ENCODE measurements at places on chromosomes 7 and 10.

DNA sequence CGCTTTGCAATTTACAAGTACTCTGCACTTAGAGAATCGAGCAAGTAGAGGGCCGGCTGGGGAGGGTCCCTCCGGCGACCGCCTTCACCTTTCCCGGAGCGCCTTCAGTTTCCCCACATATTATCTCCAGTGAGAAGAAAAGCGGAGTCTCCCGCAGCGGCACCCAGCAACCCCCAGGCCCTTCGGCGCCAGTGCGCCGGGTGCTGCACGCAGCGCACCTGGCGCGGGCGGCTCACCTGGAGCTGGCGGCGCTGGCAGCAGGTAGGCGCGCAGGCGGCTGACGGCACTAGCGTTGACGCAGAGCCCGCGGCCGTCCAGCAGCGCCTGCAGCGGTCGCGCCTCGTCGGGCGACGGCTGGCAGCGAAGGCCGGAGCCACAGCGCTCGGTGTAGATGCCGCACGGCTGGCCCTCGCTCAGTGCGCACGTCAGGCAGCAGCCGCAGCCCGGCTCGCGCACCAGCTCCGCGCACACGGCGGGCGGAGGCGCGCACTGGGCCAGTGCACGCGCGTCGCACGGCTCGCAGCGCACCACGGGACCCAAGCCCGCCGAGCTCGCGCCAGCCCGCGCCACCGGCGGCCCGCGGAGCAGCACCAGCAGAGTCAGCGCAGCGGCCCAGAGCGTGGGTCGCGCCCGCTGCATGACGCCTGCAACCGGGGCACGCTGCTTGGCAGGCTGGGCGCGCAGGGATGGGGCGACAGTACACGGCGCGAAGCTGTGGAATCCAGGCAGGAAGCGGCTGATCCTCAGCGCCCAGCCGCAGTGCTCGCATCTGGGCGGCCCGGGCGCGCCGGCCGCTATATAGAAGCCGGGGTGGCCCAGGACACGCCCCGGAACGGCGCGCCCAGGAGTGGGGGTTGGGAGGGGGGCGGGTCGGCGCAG is at the start of gene IGFBP3:
TSS of gene IGFBP3 (minus strand) at position 771 of the 879 bp plus-strand sequence. CDS start at position 639, 132 bp downstream.
- peak within 1 kb of the TSS; percentile 58 for H3K4me3 ChIP-seq
- H3K4me1 ChIP-seq, result peaks cover 26% of the 10 kb centered on the region

- H3K36me3 ChIP-seq, result no peaks in the 10 kb centered on the region
- H3K4me3 ChIP-seq, result no peak overlapping the region
These were observed 22.0 kb upstream of the TM9SF3 start for GRCh38 chr10:96608805-96609204.

- no peaks in the 10 kb centered on the region for H3K4me1 ChIP-seq
- no peaks in the 10 kb centered on the region for H3K36me3 ChIP-seq
- DNase-seq, result no peak
- H3K4me3 ChIP-seq, result no peak overlapping the region
These were observed 457.4 kb downstream of the DNAJB6 start for GRCh38 chr7:157793973-157794745.

DNA sequence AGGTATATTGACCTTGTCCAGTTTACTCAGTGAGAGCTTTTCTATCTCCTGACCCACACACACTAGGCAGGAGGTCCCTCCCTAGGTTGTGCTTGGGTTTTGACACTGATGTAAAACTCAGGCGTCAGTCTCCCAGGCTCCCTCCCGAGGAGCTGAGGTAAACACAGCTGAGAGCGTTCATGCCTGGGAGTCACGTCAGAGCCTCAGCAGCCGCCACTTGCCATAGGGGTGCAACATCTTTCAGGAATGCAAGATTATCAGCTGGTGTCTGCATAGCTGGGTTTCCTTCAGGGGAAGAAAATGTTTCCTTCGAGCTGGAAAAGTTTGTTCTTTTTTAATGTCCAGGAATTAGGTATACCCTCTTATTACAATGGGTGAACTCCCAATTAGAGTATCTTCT is 70.6 kb downstream of the FGFR2 start:
- no peaks in the 10 kb centered on the region for H3K27me3 ChIP-seq
- no peak for DNase-seq
- no peak overlapping the region for H3K27ac ChIP-seq
- H3K4me3 ChIP-seq, result no peak overlapping the region
- no peaks in the 10 kb centered on the region for H3K4me1 ChIP-seq

GRCh38 chr7:22589641-22590201 is 89.7 kb upstream of the STEAP1B start:
- no peaks in the 10 kb centered on the region for H3K36me3 ChIP-seq
- no peaks in the 10 kb centered on the region for H3K27me3 ChIP-seq
- no peaks in the 10 kb centered on the region for H3K4me1 ChIP-seq
- DNase-seq, result no peak

DNA sequence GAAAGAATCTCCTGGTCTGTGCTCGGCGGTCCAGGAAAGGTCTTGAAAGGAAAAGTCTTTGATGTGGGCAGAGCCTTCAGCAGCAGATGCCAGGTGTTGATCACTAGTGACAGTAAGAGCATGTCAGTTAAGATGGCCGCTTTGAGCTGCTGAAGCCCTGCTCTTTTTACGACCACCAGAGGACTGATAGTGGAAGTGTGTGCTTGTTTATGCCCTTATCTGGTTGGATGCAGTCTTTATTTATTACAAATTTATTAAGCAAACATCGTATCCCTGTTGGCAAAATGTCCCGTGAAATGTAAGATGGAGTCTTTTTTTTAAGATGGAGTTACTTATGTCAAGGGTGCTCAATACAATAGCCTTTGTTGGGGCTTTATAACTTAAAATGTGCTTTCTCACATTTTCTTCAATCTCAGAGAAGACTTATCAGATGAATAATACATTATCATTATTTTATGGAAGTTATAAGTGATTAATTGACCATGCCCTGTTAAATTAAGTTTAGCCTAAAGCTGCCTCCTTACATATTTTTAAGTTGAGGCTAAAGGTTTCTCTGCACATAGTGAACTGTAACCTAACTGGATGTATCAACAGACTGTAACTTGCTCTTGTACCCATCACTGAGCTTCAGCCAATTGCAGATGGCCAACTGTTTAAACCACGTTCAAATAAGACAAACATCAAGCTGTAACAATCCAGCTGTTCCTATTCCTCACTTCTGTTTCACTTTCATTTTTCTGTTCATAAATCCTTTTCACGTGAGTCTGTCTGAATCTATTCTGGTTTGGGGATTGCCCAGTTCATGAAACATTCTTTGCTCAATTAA is 97.4 kb upstream of the PIK3CG start:
- DNase-seq, result no peak
- H3K27ac ChIP-seq, result peak overlapping the region; percentile 97
- H3K36me3 ChIP-seq, result no peaks in the 10 kb centered on the region
- no peaks in the 10 kb centered on the region for H3K27me3 ChIP-seq
- H3K4me3 ChIP-seq, result no peak overlapping the region

DNA sequence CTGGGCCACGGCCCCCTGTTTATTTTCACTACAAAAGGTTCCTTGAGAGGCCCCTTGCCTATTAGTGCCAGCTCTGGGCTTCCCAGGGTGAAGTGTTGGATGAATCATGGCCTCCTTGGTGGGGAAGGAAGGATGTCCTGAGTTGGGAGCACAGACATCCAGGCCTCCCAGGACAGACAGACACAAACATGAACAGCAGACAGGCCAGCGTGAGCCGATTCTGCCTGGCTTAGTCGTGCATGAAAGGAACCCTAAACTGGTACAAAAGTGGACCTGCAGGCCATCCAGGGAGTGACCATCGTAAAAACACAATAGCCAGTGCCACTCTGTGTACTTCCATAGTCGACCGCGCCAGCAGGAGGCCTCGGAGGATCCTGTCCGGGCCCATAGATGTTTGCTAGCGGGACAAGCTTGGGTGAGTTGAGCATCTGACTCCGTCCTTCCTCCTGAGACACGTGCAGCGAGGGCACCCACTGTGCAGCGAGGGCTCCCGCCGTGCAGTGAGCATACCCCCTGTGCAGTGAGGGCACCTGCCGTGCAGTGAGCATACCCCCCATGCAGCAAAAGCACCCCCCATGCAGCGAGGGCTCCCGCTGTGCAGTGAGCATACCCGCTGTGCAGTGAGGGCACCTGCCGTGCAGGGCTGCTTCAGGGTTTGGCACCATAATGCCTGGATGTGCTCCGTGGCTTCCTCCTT is 51.3 kb upstream of the PRKAR1B start:
- peaks cover 38% of the 10 kb centered on the region for H3K4me1 ChIP-seq
- peaks cover 41% of the 10 kb centered on the region for H3K36me3 ChIP-seq
- peak; percentile 69 for DNase-seq

GRCh38 chr7:48904975-48905374 is 19.4 kb upstream of the CDC14C start:
- H3K4me3 ChIP-seq, result no peak overlapping the region
- H3K27me3 ChIP-seq, result no peaks in the 10 kb centered on the region
- H3K36me3 ChIP-seq, result no peaks in the 10 kb centered on the region
- H3K4me1 ChIP-seq, result no peaks in the 10 kb centered on the region

DNA sequence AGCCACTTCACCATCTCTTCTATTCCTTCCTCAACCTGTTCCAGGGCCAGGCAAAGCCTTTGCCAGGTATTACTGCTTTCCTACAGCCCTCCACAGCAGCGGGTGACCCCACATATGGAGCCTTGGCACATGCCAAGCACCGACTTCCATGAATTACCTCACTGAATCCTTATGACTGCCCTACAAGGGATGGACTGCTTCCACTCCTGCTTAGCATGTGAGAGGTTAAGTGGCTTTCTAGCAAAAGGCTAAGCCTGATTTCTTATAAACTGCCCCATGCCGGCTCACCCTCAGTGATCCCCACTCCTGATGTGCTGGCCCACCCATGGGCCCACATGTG is 44.0 kb upstream of the PDLIM1 start:
- no peak for DNase-seq
- H3K27ac ChIP-seq, result no peak overlapping the region
- H3K36me3 ChIP-seq, result no peaks in the 10 kb centered on the region
- H3K4me1 ChIP-seq, result no peaks in the 10 kb centered on the region

GRCh38 chr7:87231711-87232110 is 12.2 kb upstream of the TMEM243 start:
- H3K36me3 ChIP-seq, result no peaks in the 10 kb centered on the region
- no peak overlapping the region for H3K27ac ChIP-seq
- H3K27me3 ChIP-seq, result no peaks in the 10 kb centered on the region
- H3K4me3 ChIP-seq, result no peak overlapping the region
- H3K4me1 ChIP-seq, result no peaks in the 10 kb centered on the region

DNA sequence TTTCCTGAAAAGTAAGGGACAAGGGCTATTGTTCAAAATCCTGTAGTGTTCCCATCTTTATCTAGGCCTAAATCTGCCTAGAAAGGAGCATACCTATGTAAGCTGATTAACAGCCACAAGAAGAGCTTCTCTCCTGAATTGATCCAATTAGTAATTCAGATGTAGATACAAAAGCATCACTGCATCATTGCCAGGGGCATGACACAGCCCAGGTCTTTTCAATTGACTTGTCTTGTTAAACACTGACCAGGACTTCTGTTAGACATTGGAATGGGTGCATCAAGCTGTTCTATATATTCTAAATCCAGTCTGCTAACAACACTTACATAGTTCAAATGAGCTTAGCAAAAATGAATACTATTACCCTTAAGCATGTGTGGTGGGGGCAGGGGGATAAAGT is 589.2 kb downstream of the INHBA start:
- no peaks in the 10 kb centered on the region for H3K36me3 ChIP-seq
- DNase-seq, result no peak
- H3K4me1 ChIP-seq, result peaks cover 5% of the 10 kb centered on the region
- no peak overlapping the region for H3K4me3 ChIP-seq

DNA sequence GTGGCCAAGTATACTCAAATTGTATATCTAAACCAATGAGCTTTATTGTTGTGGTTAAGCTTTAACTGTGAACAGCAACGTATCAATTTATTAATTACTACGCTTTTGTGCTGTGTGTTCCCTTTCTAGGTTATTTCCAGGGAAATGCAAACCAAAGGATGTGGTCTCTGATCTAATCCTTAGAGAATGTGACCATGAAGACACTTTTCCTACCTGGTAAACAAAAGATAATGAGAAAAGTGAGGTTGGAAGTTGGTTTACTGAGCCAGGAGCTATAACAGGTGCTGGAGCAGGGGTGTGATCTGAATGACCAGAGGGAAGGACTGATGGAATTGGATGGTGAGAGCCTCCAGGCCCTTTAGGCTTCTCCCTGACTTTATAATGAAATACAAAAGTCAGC is 25.4 kb upstream of the CALU start:
- no peaks in the 10 kb centered on the region for H3K4me1 ChIP-seq
- no peak overlapping the region for H3K4me3 ChIP-seq
- H3K27ac ChIP-seq, result no peak overlapping the region
- DNase-seq, result no peak
- H3K36me3 ChIP-seq, result no peaks in the 10 kb centered on the region
- H3K27me3 ChIP-seq, result peaks cover 5% of the 10 kb centered on the region

DNA sequence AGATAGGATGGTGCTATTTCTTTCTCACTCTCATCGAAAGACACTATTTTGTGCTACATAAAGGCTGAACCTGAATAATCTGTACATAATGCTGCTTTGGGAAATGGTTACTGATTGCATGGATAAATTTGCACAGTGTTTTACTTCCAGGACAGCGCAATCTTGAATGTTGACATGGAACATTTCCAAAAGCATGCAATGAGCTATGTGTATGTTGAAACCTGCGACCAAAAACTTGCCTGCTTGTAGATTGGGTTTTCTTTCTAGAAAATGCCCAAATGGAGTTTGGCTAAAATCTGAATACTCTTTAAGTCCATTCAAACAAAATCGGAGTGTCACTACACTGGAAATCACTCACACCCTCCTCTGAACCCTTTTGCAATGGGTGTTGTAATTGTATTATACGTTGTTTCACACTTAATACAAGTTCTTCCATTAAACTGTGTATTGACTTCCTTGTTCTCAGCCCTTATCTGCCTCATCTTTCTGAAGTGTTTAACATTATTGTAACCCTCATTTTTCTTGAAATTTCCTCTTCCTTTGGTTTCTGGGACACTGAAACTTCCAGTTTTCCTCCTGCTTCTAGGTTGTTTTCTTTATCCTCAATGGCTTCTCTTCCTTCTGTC is 73.7 kb upstream of the CAPZA2 start:
- no peak overlapping the region for H3K27ac ChIP-seq
- peaks cover 15% of the 10 kb centered on the region for H3K36me3 ChIP-seq
- H3K27me3 ChIP-seq, result peaks cover 31% of the 10 kb centered on the region
- DNase-seq, result no peak
- no peak overlapping the region for H3K4me3 ChIP-seq

- H3K36me3 ChIP-seq, result no peaks in the 10 kb centered on the region
- no peaks in the 10 kb centered on the region for H3K4me1 ChIP-seq
- DNase-seq, result no peak
- no peak overlapping the region for H3K27ac ChIP-seq
These were observed 7.1 kb downstream of the NEBL start for GRCh38 chr10:20890009-20890408.

DNA sequence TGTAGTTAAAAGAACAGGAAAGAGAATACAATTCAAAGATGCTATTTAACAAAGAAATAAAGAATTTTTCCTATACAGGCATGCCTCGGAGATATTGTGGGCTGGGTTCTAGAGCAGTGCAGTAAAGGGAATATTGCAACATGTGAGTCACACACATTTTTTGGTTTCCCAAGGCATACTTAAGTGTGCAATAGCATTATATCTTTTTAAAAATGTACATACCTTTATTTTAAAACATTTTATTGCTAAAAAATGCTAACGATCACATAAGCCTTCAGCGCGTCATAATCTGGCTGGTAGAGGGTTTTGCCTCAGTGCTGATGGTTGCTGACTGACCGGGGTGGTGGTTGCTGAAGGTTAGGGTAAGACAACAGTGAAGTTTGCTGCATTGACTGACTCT is 54.4 kb downstream of the ESYT2 start:
- H3K27me3 ChIP-seq, result no peaks in the 10 kb centered on the region
- no peak overlapping the region for H3K4me3 ChIP-seq
- no peak overlapping the region for H3K27ac ChIP-seq
- DNase-seq, result no peak
